Uterine smooth muscle cell (primary cell): ENCODE measurements at places on chromosomes 2 and 18. TPM values are rescaled to one million over a fixed set of nuclear protein-coding genes. Genes with fewer than 3 reads are reported as not detected.

The FZD7 gene
- total RNA-seq: 29.1 and 33.4 TPM in 2 replicates

The GALNT3 gene
- total RNA-seq: 0.87 and 0.89 TPM in 2 replicates

The RAPGEF4 gene
- 0.44 and 1.00 TPM in 2 replicates for total RNA-seq

The ITSN2 gene
- 38.7 and 42.6 TPM in 2 replicates for total RNA-seq

The SEPTIN10 gene
- total RNA-seq: 110 and 113 TPM in 2 replicates

The OSGEPL1 gene
- total RNA-seq: 9.4 and 18.6 TPM in 2 replicates

The IL1RL2 gene
- total RNA-seq: 1.4 and 1.7 TPM in 2 replicates

The PRADC1 gene
- total RNA-seq: 12.1 and 28.1 TPM in 2 replicates

The GALNT13 gene
- 0.87 and 2.2 TPM in 2 replicates for total RNA-seq

The RTN4 gene
- total RNA-seq: 378 and 386 TPM in 2 replicates

The CXCR4 gene
- total RNA-seq: 0.11 and 0.25 TPM in 2 replicates

The TMEM18 gene
- 23.6 and 36.2 TPM in 2 replicates for total RNA-seq

The TMEM37 gene
- 0.12 TPM in 1 of 2 replicates, not detected in the other for total RNA-seq

The AQP12A gene
- total RNA-seq: not detected in 2 replicates

The ME2 gene
- 70.5 and 70.8 TPM in 2 replicates for total RNA-seq

The MC4R gene
- total RNA-seq: not detected in 2 replicates

The HRH4 gene
- under 0.01 and 0.12 TPM in 2 replicates for total RNA-seq

The ABCB11 gene
- total RNA-seq: not detected in 2 replicates

The ADI1 gene
- 34.6 and 35.6 TPM in 2 replicates for total RNA-seq

The MAPRE2 gene
- 12.2 and 13.9 TPM in 2 replicates for total RNA-seq

The TIMM21 gene
- total RNA-seq: 25.0 and 51.6 TPM in 2 replicates

The BOK gene
- total RNA-seq: 10.6 and 13.6 TPM in 2 replicates

The MBD1 gene
- total RNA-seq: 63.4 and 81.4 TPM in 2 replicates

The CHST10 gene
- 11.0 and 14.2 TPM in 2 replicates for total RNA-seq

The OTOS gene
- total RNA-seq: not detected in 2 replicates

The PLB1 gene
- total RNA-seq: 1.9 and 3.1 TPM in 2 replicates

The COL3A1 gene
- total RNA-seq: 841 and 1,747 TPM in 2 replicates

The OTX1 gene
- 0.25 TPM in 1 of 2 replicates, not detected in the other for total RNA-seq

The CIB4 gene
- total RNA-seq: not detected in 2 replicates

The IL1RN gene
- total RNA-seq: not detected in 2 replicates

The SGPP2 gene
- not detected in 2 replicates for total RNA-seq

The MC2R gene
- total RNA-seq: not detected in 2 replicates

The RGPD3 gene
- total RNA-seq: 0.33 and 0.37 TPM in 2 replicates

The IHH gene
- 0.11 TPM in 1 of 2 replicates, not detected in the other for total RNA-seq

The WDR43 gene
- total RNA-seq: 89.1 and 166 TPM in 2 replicates

The KCNIP3 gene
- total RNA-seq: 4.2 and 4.9 TPM in 2 replicates

The ZNF512 gene
- total RNA-seq: 27.1 and 33.2 TPM in 2 replicates

The FAM161A gene
- 3.9 and 4.4 TPM in 2 replicates for total RNA-seq

The ALPI gene
- total RNA-seq: not detected in 2 replicates

The LYPD1 gene
- total RNA-seq: 0.22 and 1.1 TPM in 2 replicates

The FN1 gene
- 2,380 and 5,716 TPM in 2 replicates for total RNA-seq

The BMPR2 gene
- 12.7 and 18.9 TPM in 2 replicates for total RNA-seq

The EFR3B gene
- total RNA-seq: 0.55 and 0.87 TPM in 2 replicates

The KIF5C gene
- 0.66 and 0.87 TPM in 2 replicates for total RNA-seq

The DGKD gene
- total RNA-seq: 10.2 and 10.7 TPM in 2 replicates

The DHRS9 gene
- not detected in 2 replicates for total RNA-seq

The AGXT gene
- under 0.01 TPM in 1 of 2 replicates, not detected in the other for total RNA-seq

The VAMP8 gene
- total RNA-seq: 0.12 and 0.33 TPM in 2 replicates
